ENCODE measurements at places on chromosomes 2 and 18.

GRCh38 chr2:218001629-218002028, 1.2 kb downstream of the TNS1 start:
- DNase-seq = no peak

DNA sequence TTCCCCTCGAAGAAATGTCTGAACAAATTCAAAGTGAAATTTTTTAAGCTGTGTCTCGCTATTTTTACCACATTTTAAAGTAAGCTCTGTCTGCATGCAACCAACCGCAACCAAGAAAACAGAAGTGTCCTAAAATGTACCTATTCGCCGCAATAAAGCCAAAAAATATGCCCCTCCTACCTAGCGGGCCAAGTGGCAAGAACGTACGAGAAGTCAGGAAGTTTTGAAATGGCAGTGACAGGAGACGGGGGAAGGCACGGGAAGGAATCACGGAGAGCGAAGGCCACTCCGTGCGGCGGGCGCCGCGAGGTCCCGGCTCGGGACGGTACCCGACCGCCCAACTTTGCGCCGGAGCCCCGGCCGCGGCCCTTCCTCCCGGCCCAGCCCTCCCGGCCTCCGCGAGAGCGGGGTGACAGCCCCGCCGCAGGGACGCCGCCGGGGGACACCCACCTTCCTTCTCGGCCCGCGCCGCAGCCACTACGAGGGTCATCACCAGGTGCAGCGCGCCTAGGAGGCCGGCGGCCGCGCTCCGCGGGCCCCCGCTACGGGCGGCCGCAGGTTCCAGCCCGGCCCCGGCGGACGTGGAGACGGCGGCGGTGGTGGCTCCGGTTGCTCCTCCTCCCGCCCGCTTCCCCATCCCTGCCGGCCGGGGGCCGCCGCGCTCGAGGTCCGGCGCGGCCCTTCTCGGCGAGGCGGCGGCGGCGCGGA, 568 bp downstream of the TMEM131 start:
- DNase-seq = peak; percentile 44

DNA sequence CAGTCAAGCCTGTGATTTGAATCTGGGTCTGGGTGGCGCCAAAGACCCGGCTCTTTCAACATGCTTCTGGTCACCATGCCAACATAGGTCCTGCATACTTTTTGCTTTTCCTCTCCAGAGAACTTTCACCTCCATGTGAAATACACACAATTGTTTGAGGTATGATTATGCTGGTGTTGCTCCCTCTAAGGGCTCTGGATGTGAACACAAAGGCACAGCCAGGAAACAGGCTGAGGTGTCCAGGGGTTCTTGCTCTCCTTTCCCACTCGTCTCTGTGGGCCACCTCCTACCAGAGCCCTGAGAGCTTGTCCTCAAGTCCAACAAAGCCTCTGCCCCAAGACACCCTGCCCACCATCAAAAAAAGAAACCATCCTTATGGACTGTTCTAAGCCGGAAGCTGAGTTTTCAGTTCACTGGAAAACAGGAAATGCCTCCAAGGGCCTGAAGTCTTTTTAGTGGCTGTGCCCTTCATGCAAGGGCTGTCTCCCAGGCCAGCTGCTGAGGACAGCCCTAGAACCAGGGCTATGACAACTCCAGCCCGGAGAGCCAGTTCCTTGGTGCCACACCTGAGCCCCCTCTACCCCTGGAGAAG, 100.2 kb upstream of the EPAS1 start:
- no peak for DNase-seq

- no peak for DNase-seq
These were observed 71.3 kb downstream of the KANSL1L start for GRCh38 chr2:210099940-210100339.

GRCh38 chr2:8525582-8526402, 156.1 kb upstream of the ID2 start:
- DNase-seq = no peak

GRCh38 chr18:9762526-9762925, 54.4 kb downstream of the RAB31 start:
- no peak for DNase-seq

DNA sequence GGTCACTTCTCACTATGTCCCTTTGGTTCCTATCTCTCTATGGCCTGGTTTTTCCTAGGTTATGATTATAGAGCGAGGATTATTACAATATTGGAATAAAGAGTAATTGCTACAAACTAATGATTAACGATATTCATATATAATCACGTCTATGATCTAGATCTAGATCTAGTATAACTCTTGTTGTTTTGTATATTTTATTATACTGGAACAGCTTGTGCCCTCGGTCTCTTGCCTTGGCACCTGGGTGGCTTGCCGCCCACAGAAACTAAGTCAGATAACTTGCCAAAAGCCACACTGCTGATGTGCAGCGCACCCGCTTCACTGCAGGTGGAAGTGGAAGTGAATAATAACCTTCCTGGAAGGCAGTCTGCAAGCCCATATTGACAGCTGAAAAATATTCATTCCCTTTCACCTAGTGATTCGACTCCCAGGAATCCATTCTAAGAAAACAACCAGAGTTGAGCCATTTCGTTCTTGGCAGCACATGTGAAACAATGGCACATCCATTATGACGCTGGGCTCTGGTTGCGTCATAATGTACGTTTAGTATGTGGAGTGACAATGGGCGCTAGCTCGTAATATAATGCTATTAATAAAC, 725 bp upstream of the ANKRD53 start:
- DNase-seq = peak; percentile 13

DNA sequence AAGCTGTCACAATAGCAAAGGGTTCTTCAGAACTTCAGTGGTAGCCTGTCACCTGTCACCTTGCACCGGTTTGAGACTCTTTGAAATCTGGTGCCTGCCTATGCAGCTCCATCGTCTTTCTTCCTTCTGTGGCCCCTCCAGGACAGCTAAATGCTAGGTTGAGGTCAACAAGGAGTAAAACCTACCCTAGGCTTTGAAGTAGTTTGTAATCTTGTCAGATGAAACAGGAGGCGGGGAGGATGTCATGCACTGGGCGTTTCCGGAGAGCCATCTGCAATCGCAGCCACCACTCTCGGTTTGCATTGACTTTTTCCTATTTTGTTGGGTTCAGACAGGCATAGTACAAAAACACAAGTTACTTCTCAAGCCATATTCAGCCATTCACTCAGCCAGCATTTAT, 116.7 kb downstream of the LPIN1 start:
- DNase-seq = no peak

- DNase-seq = no peak
These were observed 2.3 kb downstream of the WIPF1 start for GRCh38 chr2:174595116-174595809.

- no peak for DNase-seq
These were observed 34.4 kb upstream of the PMAIP1 start for GRCh38 chr18:59865241-59865986.

DNA sequence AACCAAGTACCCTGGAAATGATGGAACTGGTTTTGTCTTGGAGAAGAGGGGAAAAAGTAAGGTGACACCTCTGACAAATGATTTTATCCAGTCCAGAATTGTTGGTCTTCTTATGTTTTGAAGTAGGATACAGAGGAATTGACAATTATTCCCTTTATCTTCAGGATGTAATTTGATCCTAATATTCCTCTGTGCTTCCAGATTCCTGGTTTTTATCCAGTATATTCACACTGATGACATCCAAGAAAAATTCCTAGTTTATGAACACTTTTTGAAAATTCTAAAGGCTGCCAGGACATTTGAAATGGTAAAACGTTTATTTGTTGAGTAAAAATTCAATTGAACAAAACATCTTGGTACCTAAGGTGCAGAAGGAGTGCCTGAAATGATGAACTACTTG, 22.2 kb upstream of the ETAA1 start:
- DNase-seq = no peak
